ENCODE measurements at places on chromosomes 11 and 22.

DNA sequence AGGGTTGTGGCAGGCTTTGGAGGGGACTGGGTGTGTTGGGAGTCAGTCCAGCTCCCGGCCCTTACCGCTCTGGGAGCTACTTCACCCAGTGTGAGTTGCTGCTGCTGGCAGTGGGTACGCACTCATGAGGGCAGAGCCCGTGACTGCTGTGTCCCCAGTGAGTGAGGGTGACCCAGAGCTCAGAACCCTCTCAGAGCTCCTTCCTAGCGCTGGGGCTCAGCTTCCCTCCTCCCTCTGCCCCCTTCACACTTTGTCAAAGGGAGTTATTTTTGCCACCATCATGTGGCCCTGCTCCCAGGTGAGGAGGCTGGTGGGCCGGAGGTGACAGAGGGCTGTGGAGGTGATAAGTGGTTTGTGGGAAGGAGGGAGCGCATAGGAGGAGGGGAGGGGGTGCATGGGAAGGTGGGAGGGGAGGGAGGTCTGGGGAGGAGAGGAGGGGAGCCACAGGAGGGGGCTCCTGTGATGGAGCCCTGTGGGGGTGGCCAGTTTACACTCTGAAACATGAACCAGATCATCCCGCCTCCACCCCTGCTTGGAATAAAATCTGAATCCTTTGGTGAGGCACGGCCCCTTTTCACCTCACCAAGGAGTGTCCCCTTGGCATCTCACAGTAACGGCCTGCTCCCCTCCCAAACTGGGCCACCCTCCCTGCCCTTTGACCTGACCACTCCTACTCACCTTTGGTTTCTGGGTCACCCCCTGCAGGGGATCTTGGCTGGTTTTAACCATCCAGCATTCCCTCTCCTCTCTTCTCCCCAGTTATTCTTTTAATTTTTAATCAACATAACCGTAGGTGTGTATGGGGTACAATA lies 9.9 kb downstream of the NDUFV1 start:
- DNase-seq, result no peak

- no peak for DNase-seq
Observed at GRCh38 chr11:70078781-70079616, 882 bp downstream of the ANO1 start.

GRCh38 chr11:40314327-40314726 lies 1145.1 kb downstream of the LRRC4C start:
- DNase-seq, result no peak

DNA sequence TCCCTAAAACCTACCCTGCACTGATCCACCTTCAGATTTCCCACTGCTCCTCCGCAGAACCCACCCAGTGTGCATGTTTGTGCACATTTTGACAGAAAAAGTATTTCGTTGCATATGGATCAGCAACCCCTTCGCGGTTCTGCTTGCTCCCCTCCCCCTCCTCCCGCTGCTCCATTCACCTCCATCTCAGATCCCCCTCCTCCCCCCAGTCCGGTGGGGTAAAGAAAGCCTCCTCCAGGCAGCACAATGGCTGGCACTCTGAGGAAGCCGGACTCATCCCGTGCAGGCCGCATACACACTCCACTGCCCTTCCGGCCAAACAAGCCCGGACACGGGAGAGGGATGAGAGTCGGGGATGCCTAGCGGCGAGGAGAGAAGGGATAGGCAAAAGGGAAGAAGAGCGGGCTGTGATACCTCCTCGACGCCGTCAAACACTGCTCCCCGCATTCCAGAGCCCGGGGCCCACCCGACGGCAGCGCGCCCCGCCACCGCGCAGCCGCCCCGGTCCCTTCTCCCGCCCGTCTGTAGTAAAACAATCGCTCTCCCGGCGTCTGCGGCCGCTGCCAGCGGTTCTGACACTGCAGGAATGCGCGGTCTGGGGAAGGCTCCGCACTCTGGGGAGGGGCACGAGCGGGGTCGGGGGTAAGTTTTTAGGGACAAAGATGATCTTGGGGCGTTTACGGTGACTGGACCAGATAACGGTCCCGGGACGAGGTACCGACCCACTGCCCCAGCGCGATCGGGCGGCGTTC lies 915 bp downstream of the FEZ1 start:
- DNase-seq, result no peak

DNA sequence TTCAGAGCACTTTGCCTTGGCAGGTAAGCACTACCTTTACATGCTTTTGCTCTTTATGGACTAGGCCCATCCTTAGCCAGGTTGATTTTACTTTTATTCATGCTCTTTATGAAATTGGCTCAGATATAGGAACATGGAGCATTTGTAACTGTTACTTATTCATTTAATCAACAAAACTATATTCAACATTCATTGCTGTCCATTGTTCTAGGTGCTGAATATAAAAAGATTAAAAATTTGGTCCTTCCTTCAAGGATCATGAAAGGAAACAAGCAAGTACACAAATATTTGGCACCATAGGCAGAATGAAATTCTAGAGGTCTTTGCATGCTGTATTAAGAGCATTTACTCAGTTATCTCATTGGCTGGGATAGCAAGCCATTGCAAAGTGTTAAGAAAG lies 161.9 kb upstream of the TTC12 start:
- DNase-seq, result no peak

DNA sequence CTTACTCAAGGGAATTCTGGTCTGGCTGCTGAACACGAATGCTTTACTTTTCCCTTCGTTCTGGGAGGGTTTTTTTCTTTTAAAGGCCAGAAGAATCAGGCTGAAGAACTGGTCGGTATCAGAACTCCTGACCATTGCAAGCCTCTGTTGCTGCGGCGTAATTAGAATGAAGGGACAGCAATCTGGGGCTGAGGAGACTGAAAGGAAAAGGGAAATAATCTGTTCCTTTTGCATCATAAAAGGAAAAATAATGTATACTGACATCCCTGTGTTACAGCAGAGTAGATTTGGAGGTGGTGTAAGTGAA lies 670 bp downstream of the SC5D start:
- no peak for DNase-seq

DNA sequence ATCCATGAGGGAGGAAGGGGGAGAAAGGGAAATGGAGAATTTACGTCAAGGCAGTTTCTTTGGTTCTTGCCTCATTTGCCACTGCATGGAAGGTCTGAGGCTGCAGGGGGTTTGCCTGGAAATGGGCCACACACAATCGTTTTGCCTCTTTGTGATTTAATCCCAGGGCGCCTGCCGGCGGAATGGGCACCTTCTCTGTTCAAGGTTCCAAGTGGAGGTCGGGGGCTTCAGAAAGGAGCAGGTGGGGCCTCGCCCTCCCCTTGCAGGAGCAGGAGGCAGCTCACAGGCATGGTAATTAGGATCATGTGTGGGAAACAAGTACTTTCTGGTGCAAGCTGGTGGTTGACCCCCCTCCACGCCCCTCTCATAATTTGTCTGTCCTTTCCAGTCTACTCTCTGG lies 29.9 kb downstream of the MPPED1 start:
- no peak for DNase-seq

DNA sequence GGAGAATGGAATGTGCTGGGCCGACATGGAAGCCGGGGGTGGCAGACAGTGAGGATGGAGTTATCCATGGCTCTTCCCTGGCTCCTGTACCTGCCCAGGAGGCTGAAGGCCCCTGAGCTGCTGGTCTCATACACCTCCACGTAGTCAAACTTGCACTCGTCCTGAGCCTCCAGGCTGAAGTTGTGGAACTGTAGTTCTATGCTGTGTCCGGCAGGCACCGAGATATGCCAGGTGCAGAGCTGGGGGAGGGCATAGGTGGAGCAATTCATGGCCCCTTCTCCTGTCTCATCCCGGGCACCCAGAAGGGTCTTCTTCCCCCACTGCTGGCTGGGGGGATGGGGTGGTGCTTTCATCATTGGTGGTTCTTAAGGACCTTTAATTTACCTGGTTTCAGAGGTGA lies 2.8 kb downstream of the MFRP start:
- no peak for DNase-seq
